ENCODE measurements at places on chromosomes 3 and 15.

GRCh38 chr3:114471478-114471877 is 177.7 kb downstream of the TIGIT start:
- no peak for DNase-seq

GRCh38 chr3:60728006-60728405 is 523.2 kb downstream of the FHIT start:
- no peak for DNase-seq

- no peak for DNase-seq
These were observed 7.0 kb downstream of the CLDN11 start for GRCh38 chr3:170425491-170426239.

DNA sequence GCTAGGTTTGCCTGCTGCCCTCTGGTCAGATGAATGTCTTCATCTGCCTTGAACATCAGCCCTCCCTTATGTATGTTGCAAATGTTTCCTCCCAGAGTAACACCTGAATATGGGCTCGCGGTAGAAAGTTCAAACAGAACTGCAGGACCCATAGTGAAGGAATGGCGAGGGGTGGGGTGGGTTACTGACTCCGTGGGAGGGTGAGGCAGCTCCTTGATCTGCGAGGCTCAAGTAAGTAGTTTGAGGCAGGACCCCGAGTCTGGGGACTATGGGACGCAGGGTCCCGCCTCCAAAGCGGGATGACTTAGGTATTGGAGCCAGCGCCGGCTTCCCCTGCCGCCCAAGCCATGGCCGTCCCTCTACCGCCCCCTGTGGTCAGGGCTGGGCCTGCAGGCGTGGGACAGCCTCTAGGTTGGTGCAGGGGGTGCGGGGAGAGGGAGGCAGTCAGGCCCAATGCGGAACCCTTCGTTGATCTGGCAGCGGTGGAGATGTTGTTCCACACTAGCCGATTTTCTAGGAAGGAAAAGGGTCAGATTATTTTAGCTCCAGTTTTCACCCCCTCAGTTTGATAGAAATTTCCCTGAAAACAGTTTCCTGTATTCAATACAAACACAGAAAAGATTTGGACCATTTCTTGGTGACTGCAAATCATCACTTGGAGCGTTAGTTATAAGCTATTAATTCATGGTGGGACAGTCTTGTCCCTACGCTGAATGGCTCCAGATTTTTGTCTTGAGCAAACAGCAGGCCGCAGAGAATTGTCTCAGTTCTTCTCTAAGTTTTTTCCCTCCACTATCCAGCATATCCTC is 72.3 kb downstream of the CORO2B start:
- DNase-seq, result peak; percentile 19

DNA sequence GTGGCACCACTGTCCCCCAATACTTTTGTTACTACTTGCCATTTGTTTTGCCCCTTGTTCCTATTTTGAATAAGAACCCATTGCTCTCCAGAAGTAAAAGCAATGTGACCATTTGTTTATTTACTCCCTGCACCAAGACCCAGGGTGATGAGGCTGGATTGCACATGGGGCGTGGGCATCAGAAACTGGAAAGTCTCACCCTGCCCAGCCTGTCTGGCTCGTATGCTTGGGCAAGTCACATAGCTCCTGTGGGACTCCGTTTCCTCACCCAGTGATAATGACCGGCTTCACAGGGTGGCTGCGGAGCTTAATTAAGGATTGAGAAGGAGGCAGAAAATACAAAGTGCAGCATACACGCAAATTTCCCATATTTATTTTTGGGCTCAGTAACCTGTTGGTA is 167.7 kb upstream of the ICE2 start:
- DNase-seq, result no peak

GRCh38 chr3:174439331-174440252 is 419.5 kb upstream of the NAALADL2 start:
- no peak for DNase-seq

- no peak for DNase-seq
These were observed 375.2 kb upstream of the EPHA3 start for GRCh38 chr3:88732186-88732585.

DNA sequence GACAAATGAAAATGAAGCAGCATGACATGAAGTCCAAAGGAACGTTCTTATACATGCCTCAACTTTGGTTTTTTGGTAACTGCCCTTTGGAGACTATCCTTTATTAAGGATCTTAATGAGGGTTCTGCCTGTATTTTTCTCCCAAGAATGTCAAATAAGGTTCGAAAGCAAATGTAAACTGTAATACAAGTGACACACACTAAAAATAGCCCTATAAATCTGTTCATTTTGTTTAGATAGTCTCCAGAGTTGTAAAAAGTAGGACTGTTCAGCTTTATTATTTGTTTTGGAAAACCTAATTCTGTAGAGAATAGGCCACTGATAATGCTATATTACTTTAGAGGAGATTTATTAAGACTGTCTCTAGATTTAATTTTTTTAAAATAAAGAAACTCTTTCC is 80.5 kb upstream of the CDIN1 start:
- no peak for DNase-seq

Measured in CD4-positive, alpha-beta T cell treated with Interleukin-6 for 4 hours (primary cell).